ENCODE measurements at places on chromosomes 7 and 10. TPM values are rescaled to one million over a fixed set of nuclear protein-coding genes. Genes with fewer than 3 reads are reported as not detected.

The SPDYE11 gene
- not detected for total RNA-seq

The BPGM gene
- 14.0 TPM for total RNA-seq

The IPMK gene
- 2.5 TPM for total RNA-seq

The PAX4 gene
- not detected for total RNA-seq

The EPO gene
- not detected for total RNA-seq

The CPA2 gene
- total RNA-seq = not detected

The VTI1A gene
- 21.2 TPM for total RNA-seq

The CUX1 gene
- 107 TPM for total RNA-seq

The C10orf105 gene
- total RNA-seq = 0.05 TPM

- no peak for DNase-seq
Measured at GRCh38 chr7:90669492-90669891, 73.4 kb downstream of the CDK14 start.

- DNase-seq = no peak
Measured at GRCh38 chr10:4046712-4047354, 261.8 kb upstream of the KLF6 start.

GRCh38 chr10:24825551-24825950 lies 101.9 kb upstream of the ARHGAP21 start:
- DNase-seq = no peak

GRCh38 chr7:98668255-98668654 lies 51.2 kb downstream of the NPTX2 start:
- no peak for DNase-seq

GRCh38 chr7:6175645-6176044 lies 96.8 kb downstream of the CYTH3 start:
- no peak for DNase-seq

GRCh38 chr10:68112837-68113236 lies 3.5 kb downstream of the MYPN start:
- DNase-seq = no peak

DNA sequence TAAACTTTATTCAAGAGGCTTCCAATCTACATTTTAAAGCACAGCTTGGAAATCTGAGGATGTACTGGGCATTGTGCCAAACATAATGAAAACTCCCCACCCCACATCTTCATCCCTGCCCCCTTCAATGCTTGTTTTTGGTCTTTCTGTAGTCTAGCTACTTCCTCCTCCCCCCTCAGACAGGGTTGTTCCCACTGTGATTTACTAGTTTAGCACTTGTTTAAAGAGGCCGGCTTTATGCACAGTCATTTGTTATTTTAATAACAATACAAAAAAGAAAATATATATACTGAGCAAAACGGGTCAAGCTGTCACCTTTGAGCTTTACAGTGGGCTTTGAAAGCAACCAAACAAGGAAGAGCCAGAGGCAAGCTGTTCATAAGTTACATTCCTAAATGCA lies 132.6 kb downstream of the CHRM2 start:
- no peak for DNase-seq

DNA sequence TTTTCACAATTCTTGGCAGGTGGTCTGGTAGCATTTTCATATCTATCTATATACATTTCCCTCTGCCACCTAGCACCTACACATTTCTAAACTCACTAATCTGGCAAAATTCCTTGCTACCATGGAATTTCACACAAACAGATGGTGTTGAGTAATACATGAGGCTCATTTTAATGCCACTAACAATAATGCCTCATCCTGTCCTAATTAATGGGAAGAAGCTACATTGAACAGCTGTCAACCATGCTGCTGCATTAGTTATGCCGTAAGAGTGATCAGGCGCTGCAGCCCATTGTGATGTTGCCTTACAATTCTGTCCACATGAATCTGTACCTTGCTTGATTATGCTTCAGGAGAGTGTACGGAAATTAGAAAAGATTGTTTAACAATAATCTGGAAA lies 23.2 kb downstream of the COL1A2 start:
- DNase-seq = no peak

DNA sequence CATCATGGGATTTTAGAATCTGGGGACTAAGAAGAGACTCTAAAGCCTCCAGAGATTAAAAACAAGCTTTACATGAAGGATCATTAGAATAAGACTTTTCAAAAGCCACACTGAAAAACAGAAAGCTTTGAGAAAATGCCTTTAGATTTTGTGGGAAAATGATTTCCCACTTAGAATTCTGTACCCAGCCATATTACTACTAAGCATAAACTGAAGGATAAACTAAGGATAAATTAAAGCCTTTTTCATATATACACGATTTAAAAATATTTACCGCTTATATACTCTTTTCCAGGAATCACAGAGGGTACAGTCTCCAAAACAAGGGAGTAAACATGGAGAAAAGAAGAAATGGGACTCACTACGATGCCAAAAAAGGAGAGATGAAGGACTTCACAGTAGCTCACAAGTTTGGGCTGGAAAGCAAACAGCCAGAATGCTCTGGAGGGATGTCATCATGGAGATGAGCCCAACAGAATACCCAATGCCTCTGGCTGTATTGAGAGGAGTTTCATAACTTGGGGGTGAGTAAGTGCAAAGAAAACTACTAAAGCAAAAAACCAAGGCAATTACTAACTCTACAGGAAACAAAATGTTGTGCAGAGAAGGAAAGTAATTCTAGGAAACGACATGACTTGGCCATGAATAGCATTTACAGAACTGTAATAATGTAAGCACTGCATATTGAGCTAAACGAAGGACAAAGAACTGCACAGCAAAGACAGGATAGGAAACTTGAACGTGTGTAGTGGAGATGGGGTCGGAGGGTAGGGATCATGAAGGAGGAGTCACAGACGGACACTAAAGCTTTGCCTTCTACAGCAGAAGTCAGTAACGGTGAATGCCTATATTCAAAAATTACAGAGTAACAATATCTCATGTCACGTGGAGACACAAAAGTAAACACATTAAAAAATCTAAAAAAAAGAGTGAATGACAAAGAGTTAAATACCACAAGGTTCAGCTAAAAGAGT lies 61.4 kb upstream of the ASAH2 start:
- DNase-seq = no peak

DNA sequence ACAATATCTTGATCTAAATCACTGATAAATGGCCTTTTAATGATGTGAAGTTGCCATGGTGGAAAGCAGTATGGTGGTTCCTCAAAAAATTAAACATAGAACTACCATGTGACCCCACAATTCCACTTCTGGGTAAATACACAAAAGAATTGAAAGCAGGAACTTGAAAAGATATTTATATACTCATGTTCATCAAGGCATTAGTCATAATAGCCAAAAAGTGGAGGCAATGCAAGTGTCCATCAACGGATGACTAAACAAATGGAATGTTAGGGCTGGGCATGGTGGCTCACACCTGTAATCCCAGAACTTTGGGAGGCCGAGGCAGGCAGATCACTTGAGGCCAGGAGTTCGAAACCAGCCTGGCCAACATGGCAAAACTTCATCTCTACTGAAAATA lies 2.0 kb upstream of the DNAJC12 start:
- no peak for DNase-seq

GRCh38 chr7:146894927-146895326 lies 778.3 kb downstream of the CNTNAP2 start:
- DNase-seq = no peak

GRCh38 chr7:96388620-96389383 lies 66.9 kb upstream of the SLC25A13 start:
- no peak for DNase-seq

DNA sequence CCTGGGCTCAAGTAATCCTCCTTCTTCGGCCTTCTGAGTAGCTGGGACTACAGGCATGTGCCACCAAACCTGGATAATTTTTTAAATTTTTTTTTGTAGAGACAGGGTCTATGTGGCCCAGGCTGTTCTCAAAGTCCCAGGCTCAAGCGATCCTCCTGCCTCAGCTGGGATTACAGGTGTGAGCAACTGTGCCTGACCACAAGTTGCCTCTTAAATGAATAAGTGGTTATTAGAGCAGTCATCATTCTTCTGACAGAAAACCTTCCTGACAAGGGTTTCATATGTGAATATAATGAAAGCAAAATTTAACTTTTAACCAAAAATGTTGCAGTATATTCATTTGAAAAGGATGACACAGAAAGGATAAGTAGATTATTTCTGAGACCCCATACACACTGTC lies 532.5 kb downstream of the GRM8 start:
- DNase-seq = no peak

GRCh38 chr10:110857265-110858171 lies 14.2 kb upstream of the PDCD4 start:
- peak; percentile 65 for DNase-seq

- peak; percentile 93 for DNase-seq
Measured at GRCh38 chr10:124791547-124792348, at the start of gene EEF1AKMT2. EEF1AKMT2 (minus strand) TSS chr10:124791887; CDS start chr10:124791833, 54 bp downstream.

DNA sequence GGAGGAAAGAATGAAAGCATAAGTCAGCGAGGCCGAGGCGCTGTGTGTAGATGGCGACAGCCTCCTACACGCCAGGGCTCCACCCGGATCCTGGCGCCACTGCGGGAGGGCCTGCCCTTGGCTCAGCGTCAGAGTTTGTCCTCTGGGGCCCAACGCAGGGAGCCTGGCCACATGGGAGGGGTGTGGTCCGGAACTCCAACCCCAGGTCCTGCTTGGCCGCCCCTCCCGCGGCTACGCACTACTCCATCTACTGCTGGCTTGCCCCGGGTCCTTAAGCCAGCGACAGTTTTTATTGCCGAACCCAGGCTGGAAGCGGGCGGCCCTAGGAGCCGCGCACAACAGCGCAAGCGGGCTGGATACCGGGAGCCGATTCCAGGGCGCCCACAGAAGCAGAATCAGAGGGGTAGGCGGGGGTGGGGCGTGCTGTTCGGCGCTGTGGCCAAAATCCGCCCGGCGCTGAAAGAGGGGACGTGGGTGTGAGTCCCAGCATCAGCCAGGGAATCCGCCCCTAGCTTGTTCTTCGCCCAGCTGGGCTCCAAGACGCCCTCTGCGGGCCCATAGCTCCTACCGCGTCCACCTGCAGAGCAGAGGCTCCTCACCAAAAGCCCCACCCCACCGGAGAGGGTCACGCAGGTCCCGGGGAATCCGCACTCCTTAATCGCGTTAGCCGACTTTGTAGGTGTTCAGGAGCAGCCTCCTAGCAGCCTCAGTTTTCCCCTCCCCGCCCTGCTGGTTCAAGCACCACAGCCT lies 4.5 kb downstream of the KAZALD1 start:
- DNase-seq = peak; percentile 88

- DNase-seq = no peak
Measured at GRCh38 chr10:123798856-123799255, 92.8 kb downstream of the CPXM2 start.

DNA sequence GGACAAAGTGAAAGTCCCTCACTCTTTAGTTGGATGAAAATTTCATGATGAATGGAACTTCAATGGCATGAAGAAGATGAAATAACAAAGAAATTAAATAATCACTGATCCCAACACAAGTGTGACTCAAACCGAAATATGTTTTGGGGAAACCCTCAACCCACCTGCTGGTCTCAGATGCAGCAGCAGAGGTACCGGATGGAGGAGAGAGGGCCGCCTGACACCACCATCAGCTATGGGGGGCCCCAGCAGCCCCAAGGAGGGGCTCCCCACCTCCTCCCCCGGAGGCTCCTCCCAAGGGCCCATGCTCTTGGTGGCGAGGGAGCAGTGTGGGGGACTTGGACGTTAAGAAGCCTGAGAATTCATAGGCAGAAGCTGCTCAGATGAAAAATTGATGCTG lies 137.2 kb upstream of the ADARB2 start:
- no peak for DNase-seq

GRCh38 chr10:63423494-63423893 lies 42.3 kb downstream of the JMJD1C start:
- no peak for DNase-seq

- DNase-seq = no peak
Measured at GRCh38 chr10:34200355-34200901, 614.7 kb downstream of the PARD3 start.

DNA sequence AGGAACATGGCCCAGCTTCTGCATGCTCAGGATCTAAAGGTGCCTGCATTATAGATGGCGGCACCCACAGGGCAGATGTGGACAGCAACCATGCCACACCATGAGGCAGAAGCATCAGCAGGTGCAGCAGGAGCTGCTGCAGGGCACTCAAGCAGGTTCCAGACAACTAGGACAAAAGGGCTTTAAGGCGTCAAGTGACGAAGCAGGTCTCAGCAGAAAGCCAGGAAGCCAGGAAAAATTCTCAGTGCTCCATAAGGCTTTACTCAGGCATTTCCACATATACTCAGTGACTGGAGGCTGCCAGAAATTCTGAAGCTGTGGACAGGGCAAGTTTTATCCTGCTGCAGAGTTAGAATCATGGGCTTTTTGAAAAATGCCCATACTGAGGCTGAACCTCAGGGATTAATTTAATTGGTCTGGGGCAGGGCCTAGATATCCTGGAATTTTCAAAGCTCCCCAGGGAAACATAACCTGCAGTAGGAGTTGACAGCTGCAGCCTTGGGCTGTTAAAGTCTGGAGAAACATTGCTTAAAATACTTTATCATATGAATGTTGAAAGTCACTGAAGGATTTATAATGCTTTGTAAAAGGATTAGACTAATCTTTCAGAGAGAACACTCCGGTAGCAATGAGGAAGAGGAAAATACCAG lies 68.1 kb upstream of the RNF148 start:
- no peak for DNase-seq

- no peak for DNase-seq
Measured at GRCh38 chr10:43310872-43311271, 44.0 kb upstream of the RASGEF1A start.

GRCh38 chr10:5565205-5565545 lies 40.4 kb downstream of the CALML3 start:
- no peak for DNase-seq

DNA sequence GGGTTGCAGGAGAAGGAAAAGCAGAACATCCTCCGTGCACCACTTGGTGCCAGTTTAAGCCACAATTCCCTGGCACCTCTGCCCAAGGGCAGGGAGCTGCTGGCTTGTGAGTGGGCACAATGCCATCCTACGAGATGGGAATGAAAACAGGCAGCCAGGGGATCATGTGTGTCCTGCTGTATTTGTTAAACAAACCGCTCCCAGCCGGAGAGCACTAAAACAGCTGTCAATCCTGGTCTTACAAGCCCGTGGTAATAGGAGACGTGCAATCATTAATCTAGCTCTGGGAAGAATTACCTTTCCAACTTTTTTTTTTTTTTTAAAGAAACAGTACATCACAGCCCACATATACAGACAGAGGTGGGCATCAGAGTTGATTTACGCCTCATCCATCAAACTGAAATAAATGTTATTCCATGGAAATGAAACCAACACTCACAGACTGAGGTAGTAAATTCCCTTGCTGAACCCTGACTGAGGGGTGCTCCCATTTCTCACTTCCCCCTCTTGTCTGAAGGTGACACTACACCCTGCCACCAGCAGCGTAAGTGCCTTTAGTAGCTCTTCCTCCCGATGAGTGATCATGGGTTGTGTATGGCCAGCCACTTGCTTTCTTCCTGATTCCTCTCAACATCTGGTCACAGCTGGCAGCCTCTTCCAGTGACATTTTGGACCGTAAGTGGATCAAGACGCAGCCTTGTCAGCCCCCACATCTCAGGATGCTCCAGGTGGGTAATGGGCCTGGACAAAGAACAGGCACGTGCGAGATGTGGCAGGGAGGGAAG lies 143.8 kb downstream of the TEX36 start:
- no peak for DNase-seq

DNA sequence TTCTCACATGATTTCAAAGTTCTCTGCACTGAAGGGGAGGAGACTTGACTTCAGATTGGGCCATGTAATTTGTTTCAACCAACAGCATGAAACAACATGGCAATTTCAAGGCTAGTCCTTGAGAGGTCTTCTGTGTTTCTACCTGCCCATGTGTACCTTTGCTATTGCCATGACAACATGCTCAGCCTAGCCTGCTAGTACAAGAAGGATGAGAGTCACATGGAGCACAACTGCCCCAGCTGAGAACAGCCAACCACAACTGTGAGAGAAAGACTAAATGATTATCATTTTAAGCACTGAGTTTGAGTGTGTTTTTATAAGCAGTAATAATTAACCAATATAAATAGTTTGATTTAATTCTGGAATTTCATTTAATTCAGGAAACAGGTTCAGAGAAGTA lies 41.9 kb downstream of the ANKMY2 start:
- DNase-seq = no peak

All from Right ventricle myocardium inferior (tissue), 1 donor.